ENCODE measurements at places on chromosomes 1 and 21. TPM values are rescaled to one million over a fixed set of nuclear protein-coding genes. Genes with fewer than 3 reads are reported as not detected.

KIAA1614 gene
- total RNA-seq: 8.2 TPM

CD34 gene
- total RNA-seq: 2.8 TPM

EVA1C gene
- total RNA-seq: 7.6 TPM

AQP10 gene
- total RNA-seq: not detected

FCRL2 gene
- not detected for total RNA-seq

IPP gene
- 9.4 TPM for total RNA-seq

COL8A2 gene
- total RNA-seq: 1.2 TPM
